ENCODE measurements at places on chromosomes 5 and 9.

DNA sequence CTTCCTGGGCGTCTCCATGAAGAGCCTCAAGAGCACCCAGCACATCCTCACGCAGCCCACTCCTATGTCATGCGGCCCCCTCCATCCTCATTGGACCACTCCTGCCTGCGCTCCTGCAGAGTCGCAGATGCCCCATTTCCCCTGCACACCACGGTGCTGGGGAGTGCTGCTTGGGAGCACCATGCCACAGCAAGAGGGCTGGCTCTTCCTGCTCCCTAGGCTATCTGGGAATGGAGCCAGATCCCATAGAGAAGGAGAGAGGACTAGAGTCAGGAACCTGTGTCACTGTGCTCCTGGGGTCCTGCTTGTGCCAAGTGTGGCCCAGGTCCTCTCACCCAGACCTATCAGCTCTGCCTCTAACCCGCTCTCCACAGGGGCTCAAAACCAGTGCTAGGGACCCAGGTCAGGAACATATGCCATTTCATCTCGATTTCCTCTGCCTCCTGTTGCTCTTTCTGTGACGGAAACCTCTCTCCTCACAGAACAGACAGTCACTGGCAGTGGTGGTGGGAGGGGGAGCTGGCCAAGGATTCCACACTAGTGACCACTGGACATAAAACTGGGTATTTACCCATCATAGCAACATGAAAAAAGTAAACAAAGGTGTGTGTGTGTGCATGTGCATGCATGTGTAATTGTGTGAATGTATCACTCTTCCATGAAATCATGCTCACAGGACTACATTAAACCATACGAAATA is 178.4 kb downstream of the TTLL11 start:
- no peak for DNase-seq

- DNase-seq = no peak
Measured at GRCh38 chr9:20618361-20618802, 3.9 kb downstream of the MLLT3 start.

GRCh38 chr5:60668686-60669304 is 31.2 kb downstream of the DEPDC1B start:
- DNase-seq = no peak

- DNase-seq = no peak
Measured at GRCh38 chr5:4212071-4212739, 616.6 kb downstream of the IRX1 start.

- no peak for DNase-seq
Measured at GRCh38 chr5:175556794-175557193, 78.4 kb downstream of the SFXN1 start.

- DNase-seq = no peak
Measured at GRCh38 chr9:83108208-83108607, 45.3 kb upstream of the RASEF start.

GRCh38 chr5:2619216-2619615 is 132.3 kb downstream of the IRX2 start:
- DNase-seq = no peak

- DNase-seq = no peak
Measured at GRCh38 chr9:128304136-128304970, 17.9 kb downstream of the TRUB2 start.

DNA sequence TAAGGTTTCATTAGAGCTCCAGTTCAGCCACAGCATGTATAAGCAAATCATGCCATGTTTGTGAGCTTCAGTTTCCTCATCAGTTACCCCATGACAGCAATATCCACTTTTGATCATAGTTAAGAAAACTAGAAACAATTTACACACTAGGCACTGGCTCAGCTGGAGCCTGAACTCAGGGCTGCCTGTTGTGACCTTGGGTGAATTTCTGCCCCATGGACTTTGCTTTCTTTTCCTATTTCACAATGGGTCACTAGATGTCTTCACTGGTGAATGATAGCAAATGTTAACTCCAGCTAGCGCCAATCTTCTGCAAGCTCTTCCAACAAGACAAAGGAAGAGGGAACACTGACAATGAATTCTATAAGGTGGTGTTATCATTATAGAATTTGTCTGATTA is 233.3 kb upstream of the TRIM32 start:
- no peak for DNase-seq

DNA sequence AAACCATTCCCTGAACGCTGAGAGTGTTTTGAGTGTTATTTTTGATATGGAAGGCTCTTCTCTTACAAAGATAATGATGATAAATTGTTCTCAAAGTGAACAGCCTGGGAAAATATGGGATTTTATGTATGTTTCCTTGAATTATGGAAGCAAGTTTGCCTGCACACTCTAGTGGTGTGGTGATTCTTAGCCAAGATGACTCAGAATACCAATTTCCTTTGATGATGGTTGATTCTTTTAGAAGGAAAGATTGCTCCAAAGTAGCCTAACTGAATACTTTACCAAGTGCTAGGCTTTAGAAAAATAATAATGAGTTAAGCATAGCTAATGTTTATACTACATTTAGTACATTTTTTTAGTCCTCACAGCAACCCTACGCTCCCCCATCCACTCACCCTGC is 243.4 kb downstream of the EBF1 start:
- DNase-seq = no peak

DNA sequence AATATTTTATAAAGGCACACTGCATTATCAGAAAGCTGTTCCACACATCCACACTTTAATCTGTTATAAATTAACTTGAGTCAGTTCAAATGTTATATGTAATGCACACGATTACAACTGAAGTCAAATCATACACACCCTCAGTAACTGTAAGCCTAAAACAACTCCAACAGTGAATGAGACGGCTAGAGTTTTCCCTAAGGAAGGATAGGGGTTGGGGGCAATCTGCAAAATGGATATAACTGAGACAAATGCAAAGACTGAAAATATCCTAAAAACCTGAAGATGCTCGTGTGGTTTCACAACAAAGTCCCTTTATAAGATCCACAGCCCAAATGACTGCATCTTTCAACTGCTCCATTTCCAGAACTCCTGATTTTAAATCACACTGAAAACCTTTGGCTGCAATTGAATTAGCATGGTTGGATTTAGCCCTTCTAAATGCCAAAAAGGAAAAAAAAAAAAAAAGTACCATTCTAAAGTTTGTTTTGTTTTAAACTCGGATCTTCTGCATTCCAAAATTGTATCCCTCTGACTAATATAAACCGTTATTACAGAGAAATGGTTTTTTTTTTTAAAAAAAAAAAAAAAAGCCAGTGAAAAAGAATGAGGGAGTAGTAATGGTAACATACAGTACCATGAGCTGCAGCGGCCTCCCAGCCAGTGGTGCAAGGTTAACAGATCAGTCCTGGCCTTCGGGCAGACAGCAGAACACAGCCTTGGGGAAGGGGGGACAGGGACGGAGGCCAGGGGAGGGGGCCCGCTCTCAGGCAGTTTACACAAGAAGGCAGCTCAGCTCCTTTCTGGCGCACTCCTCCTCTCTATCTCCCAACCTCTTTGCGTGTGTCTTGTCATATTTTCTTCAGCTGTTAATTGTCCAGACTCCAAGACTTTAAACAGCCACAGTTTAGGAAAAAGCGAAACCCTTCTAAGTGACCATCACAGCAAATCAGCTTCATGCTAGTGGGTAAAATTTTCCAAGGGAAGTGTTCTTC is 166.1 kb downstream of the BNC2 start:
- DNase-seq = no peak

- no peak for DNase-seq
Measured at GRCh38 chr5:168528521-168529373, at the start of gene FBLL1. Gene FBLL1 (plus strand): TSS chr5:168529305. CDS start chr5:168529505, 200 bp downstream.
